ENCODE measurements at places on chromosomes 6 and 20.

- peak; percentile 54 for DNase-seq
Measured at GRCh38 chr6:113564371-113565171, 292.6 kb upstream of the MARCKS start.

- peak; percentile 81 for DNase-seq
Measured at GRCh38 chr6:12751694-12752325, 35.2 kb downstream of the PHACTR1 start.

DNA sequence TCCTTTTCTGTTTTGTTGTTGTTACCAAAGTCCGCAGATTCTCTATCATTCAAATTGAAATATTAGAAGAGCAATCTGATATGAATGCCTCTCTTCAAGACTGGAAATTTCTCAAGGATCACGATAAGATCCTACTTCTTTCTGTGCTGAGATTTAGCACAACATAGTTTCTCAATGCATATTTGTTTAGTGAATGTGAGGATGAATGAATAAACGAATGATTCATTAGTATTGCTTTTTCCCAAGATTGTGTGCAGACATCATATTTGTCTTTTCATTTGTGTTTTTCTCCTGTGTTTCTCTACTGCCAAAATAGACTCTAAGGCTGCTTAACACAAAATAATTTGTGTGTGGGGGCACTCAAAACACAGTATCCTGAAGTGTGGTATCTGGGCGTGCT lies 862.7 kb upstream of the MAP3K7 start:
- no peak for DNase-seq

DNA sequence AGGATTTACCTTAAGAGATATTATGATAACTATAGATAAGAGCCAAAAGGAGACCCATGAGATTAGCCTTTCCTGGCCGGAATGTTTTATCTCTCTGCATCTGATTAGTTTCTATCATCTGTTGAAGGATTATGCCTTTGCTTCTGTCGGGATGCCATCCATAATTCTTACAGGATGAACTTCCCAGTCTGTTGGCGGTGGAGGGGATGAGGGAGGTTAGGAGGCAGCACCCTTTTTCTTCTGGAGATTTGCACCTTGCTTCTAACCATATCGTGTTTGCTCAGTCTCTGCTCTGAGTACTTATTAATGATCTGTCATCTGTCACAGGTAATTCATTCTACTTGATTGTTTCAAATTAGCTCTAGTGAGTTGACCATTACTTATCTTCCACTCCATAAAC lies 292.1 kb downstream of the KHDC1L start:
- no peak for DNase-seq

DNA sequence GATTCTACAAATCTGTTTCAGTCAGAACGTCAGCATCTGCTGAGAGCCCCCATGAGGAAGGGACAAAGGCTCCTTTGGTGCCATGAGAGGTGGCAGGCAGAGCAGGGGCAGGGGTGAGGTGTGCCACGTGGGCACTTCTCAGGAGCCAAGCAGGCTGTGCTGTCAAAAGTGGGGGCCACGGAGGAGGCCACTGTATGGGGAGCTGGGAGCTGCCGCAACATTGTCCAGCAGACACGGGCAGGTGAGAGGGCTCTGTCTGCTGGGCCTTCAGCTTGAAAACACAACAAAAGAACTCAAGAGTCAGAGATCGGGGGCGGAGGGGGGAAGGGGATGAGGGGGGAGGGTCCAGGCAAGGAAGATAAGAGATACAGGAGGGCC lies 21.6 kb upstream of the FOXP4 start:
- DNase-seq: no peak

GRCh38 chr6:47061309-47062300 lies 19.5 kb upstream of the ADGRF1 start:
- DNase-seq: no peak

GRCh38 chr6:37116326-37116725 lies 53.6 kb upstream of the PIM1 start:
- no peak for DNase-seq

GRCh38 chr6:129709196-129709768 lies 695 bp downstream of the ARHGAP18 start:
- DNase-seq: no peak
